ENCODE measurements at places on chromosomes 3 and 15.

GRCh38 chr3:8524249-8524648 lies 22.6 kb downstream of the LMCD1 start:
- DNase-seq = no peak

DNA sequence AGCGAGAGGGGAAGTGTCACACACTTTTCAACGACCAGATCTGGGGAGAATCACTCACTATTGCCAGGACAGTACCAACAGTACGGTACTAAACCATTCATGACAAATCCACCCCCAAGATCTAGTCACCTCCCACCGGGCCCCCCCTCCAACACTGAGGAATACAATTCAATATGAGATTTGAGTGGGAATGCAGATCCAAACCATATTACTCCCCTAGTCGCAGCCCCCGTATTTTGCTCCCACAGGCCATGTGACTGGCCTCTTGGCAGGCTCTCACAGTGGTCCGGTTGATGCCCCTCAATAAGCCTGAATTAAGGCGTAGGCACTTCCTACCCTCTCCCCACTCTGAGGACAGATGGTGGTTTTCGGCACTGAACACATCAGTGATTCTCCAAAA lies 45.4 kb upstream of the PYDC2 start:
- DNase-seq = no peak

- no peak for DNase-seq
Observed at GRCh38 chr3:168285506-168285905, 189.8 kb upstream of the GOLIM4 start.

GRCh38 chr15:54719325-54719724 lies 477.4 kb downstream of the RSL24D1 start:
- no peak for DNase-seq

GRCh38 chr3:114809668-114810413 lies 337.2 kb downstream of the ZBTB20 start:
- no peak for DNase-seq

DNA sequence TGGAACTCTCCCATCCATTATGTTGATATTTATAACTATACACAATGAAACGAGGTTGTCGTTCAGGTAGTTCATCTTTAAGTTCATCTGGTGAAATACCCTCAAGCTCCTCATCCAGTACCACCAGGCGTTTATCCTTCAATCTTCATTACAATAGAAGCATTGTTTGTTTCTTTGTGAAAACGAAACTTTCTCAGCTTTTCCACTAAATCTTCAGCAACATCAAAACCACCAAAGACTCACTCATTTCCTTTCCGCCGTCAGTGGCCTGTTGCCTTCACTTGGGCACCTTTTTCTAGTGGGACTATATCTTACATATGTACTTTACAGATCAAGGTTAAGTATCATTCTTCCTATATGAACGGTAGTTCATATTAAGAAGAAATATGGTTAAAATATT lies 44.1 kb upstream of the TFG start:
- DNase-seq = no peak

DNA sequence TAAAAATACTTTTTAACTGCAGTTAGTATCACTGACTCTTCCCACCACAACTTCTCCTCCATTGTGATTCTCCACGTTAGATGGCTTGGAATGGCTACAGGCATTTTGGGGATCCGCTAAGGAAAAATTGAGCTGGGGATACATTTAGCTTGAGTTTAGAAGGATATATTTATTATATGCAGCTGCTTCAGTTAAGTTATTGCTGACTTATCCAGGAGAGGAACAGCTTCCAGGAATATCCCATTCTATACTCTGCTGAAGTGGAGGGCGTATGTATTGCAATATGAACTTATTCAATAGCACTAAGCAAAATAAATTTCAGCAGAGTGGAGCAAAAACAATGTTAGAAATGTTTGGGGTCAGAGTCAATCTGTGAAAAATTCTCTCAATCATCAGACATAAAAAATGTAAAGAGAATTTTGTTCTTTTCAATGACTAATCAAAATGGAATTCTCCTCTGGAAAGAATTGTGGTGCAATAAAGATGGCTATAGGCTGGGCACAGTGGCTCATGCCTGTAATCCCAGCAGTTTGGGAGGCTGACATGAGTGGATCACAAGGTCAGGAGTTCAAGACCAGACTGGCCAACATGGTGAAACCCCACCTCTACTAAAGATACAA lies 84.7 kb downstream of the NCEH1 start:
- DNase-seq = no peak

DNA sequence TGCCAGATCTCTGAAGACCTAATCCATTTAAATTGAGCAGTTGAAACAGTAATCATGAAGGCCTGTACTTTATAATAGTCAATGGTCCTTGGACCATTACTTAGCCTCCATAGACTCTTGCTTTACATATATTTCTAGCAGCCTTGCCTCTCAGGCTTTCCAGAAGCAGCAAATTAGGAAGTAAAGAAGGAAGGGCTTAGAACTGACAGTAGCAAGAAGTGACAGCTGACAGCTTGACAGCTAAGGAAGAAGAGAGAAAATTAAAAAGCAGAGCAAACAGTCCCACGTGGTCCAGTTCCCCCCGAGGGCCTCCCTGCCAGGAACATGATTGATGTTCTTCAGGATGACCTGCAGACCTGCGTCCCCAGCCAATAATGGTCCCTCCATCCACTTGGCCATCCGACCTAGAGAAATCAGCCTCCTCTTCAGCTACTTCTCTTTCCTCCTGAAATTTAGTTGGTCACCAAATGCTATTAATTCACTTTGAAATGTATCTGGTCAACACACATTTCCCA lies 15.0 kb upstream of the PSMD6 start:
- no peak for DNase-seq

GRCh38 chr3:38008971-38009580 lies 18.5 kb downstream of the VILL start:
- no peak for DNase-seq

DNA sequence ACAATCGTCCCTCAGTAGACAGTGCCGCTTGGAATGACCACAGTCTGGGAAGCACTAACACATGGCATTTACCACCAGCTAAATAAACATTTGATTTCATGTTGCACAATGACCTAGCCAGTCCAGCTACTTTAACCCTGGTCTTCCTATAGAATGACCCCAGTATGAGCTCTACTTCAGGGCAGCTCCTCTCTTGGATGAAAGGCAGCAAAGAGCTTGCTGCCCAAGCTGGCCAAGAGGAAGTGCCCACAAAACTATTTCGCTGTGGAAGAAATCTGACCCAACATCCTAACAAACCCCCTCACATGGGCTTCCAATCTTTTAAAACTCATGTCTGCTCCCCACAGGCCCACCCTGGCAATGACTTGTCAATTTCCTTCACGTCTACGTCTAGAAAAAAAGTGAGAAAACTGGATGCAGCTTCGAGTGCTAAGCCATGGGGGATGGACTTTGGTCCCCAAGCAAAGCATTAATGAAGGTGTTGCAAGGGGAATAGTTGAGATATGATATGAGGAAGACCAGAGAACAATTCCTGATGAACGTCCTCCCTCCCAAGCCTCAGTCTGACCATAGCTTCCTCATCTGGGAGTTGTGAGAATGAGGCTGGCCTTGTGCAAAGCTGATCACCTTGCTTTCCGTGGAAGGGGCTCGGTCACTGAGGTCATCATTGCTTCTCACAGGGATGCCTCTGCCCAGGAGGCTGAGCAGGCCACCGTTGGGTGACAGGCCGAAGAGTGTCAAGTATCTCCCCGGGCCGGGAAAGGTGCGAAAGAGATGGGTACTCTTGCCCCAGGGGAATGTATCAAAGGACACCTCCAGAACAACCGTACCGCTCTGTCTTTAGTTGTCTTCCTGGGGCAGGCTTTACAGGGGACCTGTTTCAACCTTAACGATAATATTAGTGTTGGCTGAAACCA lies 964 bp downstream of the SLC25A20 start:
- no peak for DNase-seq

DNA sequence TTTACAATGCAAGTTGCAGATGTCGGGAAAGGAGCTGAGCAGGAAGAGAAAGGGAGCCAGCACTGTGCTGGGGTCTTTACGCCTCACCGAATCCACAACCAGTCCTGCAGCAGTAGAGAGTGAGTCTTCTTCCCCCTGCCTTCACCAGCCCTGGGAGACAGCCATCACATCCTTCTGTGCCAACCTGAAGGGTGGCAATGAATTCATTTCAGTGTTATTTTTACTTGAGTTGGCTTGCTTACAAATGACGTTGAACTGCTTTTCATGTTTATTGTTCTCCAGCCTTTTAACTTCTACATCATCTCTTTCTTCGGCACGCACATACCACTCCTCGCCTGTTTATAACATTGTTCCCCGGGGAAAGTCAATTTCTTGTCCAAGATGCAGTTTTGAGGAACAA lies 77.1 kb downstream of the TRIM42 start:
- no peak for DNase-seq

- DNase-seq = peak; percentile 60
Observed at GRCh38 chr15:31300981-31301672, 25.5 kb upstream of the KLF13 start.

- no peak for DNase-seq
Observed at GRCh38 chr3:2595486-2595885, 496.8 kb downstream of the CNTN4 start.

DNA sequence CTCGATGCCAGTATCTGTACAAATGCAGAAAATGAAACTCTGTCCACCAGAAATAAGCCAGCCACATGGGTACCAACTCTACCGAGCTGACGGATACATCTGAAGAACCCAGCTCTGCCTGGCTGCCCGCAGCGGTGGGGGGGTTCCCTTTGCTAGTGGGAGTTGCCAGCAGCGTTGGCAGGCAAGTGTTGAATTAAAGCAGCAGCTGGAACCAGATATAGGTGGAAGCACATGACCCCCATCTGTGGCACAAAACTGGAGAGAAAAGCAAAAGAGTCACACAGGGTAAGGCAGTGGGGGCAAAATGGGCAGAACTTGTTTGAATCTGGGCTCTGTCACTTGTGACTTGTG lies 17.9 kb downstream of the CRYGS start:
- no peak for DNase-seq

DNA sequence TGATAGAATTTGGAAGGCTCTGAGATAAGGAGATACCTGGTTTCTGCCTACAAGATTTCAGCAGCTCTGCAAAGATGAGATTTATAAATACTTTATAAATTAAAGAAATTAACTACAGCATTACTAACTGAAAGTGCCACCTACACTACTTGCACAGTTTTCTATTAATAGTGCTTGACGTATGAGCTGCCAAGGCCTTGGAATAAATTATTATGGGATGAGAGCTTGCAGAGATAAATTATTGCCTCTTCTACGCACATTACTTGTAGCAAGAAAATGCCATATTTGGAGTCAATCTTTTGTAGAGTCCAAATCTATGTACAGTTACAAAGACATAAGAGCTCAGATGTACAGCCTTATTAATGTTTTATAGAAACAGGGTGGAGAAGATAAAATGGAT lies 89.1 kb downstream of the BCHE start:
- DNase-seq = no peak

DNA sequence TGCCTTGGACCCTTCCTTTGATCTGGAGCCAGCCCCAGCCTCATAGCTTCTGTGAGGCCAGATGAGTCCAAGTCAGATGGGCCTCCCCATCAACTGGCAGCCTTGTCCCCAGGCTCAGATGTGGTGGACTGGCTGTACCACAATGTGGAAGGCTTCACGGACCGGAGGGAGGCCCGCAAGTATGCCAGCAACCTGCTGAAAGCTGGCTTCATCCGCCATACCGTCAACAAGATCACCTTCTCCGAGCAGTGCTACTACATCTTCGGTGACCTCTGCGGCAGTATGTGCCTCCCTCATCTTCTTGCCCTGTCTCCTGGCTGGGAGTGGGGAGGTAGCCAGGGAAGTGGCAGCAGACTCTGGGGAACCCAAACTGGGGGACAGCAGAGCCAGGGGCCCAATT lies 6.9 kb upstream of the AP2M1 start:
- DNase-seq = no peak
